ENCODE measurements at places on chromosomes 2 and 18.

DNA sequence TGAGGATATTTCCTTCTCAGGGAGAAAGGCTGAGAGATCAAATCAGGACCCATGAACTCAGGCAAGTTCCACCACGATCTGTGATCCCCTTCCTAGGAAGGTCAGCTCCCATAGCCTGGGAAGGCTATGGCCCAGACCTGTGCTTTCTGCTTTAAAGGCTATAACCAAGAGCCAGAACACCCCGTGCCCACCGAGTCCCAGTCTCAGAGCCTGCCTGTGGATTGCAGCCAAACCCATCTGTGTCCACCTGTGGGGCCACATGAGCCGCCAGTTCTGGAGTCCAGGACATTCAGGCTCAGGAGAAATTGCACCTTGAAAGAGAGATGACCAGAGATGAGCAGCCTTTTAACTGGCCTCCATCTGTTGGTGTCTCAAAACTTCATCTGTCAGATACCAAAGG lies 46.9 kb downstream of the MAL start:
- DNase-seq: no peak

- DNase-seq: no peak
Observed at GRCh38 chr18:76495006-76495370, at the start of gene ZNF516. TSS of gene ZNF516 (minus strand) at chr18:76495242. CDS start at chr18:76443054, 52,188 bp downstream.

DNA sequence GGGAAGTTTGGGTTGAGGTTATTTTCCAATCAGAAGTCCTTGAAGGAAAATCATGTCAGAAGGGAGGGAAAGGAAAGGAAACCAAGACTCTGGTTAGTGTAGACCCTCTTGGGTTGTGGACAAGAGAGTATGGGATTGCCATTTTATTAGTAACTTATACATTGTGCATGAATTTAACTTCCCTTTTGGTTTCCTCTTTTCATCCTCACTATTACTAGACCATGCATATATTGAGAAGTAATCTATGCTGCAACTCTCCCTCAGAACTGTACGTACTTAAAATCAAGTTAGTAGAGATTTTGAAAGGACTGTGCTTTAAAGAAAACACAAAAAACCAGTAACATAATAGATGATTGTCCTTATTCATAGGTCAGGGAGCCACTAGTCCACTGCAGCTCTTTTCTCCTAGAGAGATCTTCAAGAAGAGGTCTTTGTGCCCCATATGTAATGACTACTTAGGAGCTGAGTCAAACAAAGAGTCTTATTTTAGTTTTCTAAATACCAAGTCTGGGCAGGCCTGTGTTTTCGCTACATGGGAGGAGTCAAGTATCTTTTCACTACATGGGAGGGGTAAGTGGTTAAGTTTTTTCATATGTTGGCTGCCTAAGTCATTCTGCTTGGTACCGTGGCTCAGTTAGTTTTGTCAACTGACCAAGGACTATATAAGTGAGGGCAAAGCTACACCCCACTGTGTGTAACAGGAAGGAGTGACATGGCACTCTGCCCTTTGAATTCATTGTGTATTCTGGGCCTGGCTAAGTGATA lies 25.2 kb upstream of the FAM117B start:
- DNase-seq: no peak

GRCh38 chr2:233976690-233977294 lies 59.6 kb downstream of the TRPM8 start:
- DNase-seq: no peak

DNA sequence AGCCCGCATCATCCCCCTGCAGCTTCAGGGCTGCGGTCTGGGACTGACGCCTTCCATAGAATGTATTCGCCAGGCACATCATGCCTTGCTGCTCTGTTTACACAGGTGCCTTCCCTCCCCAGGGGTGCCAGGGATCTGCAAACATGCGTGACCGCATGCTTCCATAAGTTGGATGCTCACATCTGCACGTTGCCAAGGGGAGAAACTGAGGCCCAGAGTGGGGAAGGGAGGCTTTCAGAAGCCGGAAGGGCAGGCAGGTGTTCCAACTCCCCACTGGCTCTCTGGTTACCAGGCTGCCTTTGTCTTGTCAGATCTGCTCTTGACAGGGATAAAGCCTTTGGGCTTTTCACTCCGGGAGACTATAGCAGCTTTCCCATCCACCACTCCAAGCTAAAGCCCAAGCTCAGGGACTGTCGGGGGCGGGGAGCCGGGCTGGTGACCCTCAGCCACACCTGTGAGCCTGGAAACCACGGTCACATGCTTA lies 125.8 kb upstream of the TNP1 start:
- no peak for DNase-seq
